Hepatocyte (in vitro differentiated cells): ENCODE measurements at places on chromosomes 2 and 18. TPM values are rescaled to one million over a fixed set of nuclear protein-coding genes. Genes with fewer than 3 reads are reported as not detected.

DNA sequence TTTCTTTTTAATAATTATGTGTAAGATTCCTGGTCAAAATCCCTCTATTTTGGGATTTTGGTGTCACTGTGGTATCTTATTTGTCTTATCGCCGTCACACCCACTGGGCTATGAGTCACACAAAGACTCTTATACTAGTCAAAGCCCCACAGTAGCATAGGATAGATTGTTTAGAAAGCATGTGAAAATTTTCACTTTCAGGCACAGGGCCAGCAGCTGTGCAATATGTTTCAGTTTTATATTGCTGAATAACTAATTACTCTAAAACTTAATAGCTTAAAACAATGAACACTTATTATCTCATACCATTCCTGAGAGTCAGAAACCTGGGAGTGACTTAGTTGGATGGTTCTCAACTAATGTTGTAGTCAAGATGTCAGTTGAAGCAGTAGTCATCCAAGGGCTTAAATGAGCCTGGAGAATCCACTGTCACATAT is 24.0 kb downstream of the CFAP210 start:
- DNase-seq, result no peak
- H3K36me3 ChIP-seq, result no peaks in the 10 kb centered on the region
- no peak overlapping the region for H3K27ac ChIP-seq
- no peaks in the 10 kb centered on the region for H3K4me1 ChIP-seq
- H3K27me3 ChIP-seq, result no peaks in the 10 kb centered on the region

- no peak for DNase-seq
- no peaks in the 10 kb centered on the region for H3K27me3 ChIP-seq
- H3K4me3 ChIP-seq, result no peak overlapping the region
Measured at GRCh38 chr2:206305523-206306245, 31.2 kb downstream of the ZDBF2 start.

DNA sequence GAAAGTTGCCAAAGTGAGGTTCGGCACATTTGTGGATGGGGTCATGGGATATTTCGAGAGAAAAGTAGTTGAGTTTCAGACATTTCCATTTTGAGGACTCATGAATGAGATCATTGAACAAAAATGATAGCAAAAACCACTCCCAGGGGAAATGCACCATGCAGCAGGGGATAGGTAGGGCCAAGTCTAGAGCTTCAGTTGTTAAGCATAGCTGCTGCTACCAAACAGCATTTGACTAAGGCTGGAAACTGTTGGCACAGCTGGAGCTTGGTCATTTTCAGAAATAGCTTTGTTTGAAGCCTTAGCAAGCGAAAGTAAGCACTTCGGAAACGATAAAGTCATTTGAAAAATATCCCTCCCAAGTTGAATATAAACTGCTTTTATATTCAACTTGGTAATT is 431.8 kb downstream of the SOCS6 start:
- H3K27me3 ChIP-seq, result no peaks in the 10 kb centered on the region
- no peaks in the 10 kb centered on the region for H3K4me1 ChIP-seq
- no peak overlapping the region for H3K4me3 ChIP-seq
- no peaks in the 10 kb centered on the region for H3K36me3 ChIP-seq
- DNase-seq, result no peak
- no peak overlapping the region for H3K27ac ChIP-seq

- H3K27ac ChIP-seq, result no peak overlapping the region
- H3K36me3 ChIP-seq, result no peaks in the 10 kb centered on the region
Measured at GRCh38 chr2:150027164-150027563, 439.6 kb upstream of the MMADHC start.

DNA sequence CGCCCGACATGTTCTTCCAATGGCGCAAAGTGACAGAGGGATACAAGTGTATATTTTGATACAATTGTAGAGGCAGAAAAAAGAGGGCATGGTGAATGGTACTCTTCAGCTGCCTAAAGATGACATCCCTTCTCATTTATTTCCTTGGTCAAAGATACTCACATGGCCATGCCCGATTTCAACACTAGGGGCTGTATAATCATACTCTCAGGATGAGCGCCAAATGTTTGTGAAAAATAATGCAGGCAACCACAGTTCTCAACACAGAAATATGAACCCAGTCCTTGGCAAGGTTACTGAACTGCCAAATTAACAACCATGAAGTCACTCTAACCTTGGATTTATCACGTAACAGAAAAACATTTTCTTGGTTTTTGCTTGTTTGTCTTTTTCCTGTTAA is 204.4 kb downstream of the CCDC102B start:
- H3K4me3 ChIP-seq, result no peak overlapping the region
- no peak for DNase-seq
- H3K27me3 ChIP-seq, result no peaks in the 10 kb centered on the region
- no peaks in the 10 kb centered on the region for H3K36me3 ChIP-seq
- H3K27ac ChIP-seq, result no peak overlapping the region
- no peaks in the 10 kb centered on the region for H3K4me1 ChIP-seq

DNA sequence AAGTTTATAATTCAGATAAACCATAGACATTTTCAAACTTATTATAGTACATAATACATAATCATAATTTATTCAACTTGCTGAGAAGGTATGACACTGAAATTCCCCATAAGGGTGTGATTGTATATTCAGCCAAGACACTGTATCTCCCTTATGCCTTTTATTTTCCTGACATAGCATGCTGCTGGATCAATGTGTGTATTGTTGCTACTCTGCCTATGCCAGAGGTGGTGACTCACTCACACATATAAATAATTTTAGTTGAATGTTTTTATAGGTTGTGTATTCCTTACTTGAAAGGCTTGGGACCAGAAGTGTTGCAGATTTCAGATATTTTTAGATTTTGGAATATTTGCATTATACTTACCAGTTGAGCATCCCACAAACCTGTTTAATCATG is 86.8 kb downstream of the VRK2 start:
- H3K27me3 ChIP-seq, result no peaks in the 10 kb centered on the region
- H3K4me3 ChIP-seq, result no peak overlapping the region
- no peak for DNase-seq
- no peaks in the 10 kb centered on the region for H3K4me1 ChIP-seq
- no peak overlapping the region for H3K27ac ChIP-seq

ABCB11 gene
- total RNA-seq, result 7.3 and 9.2 TPM in 2 replicates

SLC38A11 gene
- total RNA-seq, result 5.1 and 8.4 TPM in 2 replicates

DNA sequence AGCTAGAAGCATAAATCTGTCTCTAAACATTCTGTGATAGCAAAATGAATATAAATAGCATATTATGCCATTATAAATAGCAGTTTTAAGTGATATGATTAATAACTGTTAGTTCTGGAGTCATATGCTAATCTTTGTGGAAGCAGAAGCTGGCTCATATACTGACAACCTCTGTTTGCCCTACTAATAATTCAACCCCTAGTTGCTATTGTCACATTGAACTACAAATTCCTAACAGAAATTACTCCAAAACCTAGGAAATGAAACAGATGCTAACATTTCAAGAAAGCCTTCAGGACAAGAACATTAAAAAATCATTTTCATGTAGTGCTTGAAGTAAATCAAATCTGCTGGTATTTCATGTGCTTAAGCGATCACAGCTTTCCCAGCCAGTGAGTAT is 28.2 kb downstream of the CALCRL start:
- H3K4me1 ChIP-seq, result no peaks in the 10 kb centered on the region
- no peak overlapping the region for H3K27ac ChIP-seq
- no peak overlapping the region for H3K4me3 ChIP-seq

GRCh38 chr2:179132076-179132475 is 82.1 kb upstream of the CCDC141 start:
- no peaks in the 10 kb centered on the region for H3K36me3 ChIP-seq
- DNase-seq, result no peak
- H3K4me1 ChIP-seq, result no peaks in the 10 kb centered on the region
- no peak overlapping the region for H3K4me3 ChIP-seq
- no peak overlapping the region for H3K27ac ChIP-seq

DNA sequence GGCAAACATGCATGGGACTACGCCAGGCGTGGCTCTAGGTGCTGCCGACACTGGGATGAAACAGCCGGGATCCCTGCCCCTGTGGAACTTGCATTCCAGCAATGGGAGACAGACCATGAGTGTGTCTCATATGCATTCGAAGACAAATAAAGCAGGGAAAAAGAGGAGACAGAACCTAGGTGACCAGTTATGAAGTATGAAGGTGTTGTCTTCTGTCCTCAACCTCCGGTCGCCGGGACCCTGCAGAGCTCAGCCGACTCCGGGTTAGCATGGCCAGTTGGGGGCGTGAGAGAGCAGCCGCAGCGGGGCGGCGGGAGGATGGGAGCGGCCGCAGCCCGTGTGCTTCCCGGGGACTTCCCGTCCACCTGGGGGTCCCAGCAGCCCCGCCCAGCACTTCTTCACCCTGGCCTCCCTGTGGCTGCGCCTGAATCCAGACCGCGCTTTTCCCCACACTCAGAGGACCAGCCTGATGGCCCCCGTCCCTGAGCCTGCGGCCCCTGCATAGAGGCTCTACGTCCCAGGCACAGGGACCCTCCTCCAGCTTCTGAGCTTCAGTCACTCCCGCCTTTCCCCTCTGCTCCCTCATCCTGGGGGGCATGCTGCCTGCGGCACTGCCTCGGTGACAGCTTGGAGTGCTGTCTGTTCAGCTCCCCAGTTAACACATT is 11.4 kb downstream of the ID2 start:
- no peaks in the 10 kb centered on the region for H3K36me3 ChIP-seq
- no peaks in the 10 kb centered on the region for H3K27me3 ChIP-seq
- no peak overlapping the region for H3K27ac ChIP-seq
- no peaks in the 10 kb centered on the region for H3K4me1 ChIP-seq
- peak; percentile 51 for DNase-seq
- no peak overlapping the region for H3K4me3 ChIP-seq

GATA6 gene
- 122 and 125 TPM in 2 replicates for total RNA-seq

IMMT gene
- total RNA-seq, result 60.1 and 63.2 TPM in 2 replicates

SERPINB13 gene
- total RNA-seq, result not detected in 2 replicates

DNA sequence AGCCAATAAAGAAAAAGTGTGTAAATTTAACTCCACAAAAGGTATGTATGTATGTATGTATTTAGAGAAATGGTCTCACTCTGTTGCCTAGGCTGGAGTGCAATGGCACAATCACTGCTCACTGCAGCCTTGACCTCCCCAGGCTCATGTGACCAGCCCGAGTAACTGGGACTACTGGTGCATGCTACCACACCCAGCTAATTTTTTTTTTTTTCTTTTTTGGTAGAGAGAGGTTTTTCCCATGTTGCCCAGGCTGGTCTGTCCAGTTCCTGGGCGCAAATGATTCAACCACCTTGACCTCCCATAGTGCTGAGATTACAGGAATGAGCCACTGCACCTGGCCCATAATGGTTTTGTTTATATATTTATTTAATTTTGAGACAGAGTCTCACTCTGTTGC is 67.1 kb downstream of the CERKL start:
- no peak overlapping the region for H3K27ac ChIP-seq
- no peaks in the 10 kb centered on the region for H3K4me1 ChIP-seq
- H3K36me3 ChIP-seq, result no peaks in the 10 kb centered on the region
- H3K27me3 ChIP-seq, result no peaks in the 10 kb centered on the region
- no peak overlapping the region for H3K4me3 ChIP-seq

- no peaks in the 10 kb centered on the region for H3K4me1 ChIP-seq
- no peaks in the 10 kb centered on the region for H3K27me3 ChIP-seq
- no peaks in the 10 kb centered on the region for H3K36me3 ChIP-seq
- H3K27ac ChIP-seq, result no peak overlapping the region
- H3K4me3 ChIP-seq, result no peak overlapping the region
- no peak for DNase-seq
Measured at GRCh38 chr2:134319596-134320254, 65.9 kb downstream of the MGAT5 start.

- H3K4me3 ChIP-seq, result no peak overlapping the region
- DNase-seq, result no peak
- no peak overlapping the region for H3K27ac ChIP-seq
- no peaks in the 10 kb centered on the region for H3K4me1 ChIP-seq
Measured at GRCh38 chr2:154433010-154433409, 265.5 kb upstream of the KCNJ3 start.

GRCh38 chr2:130769343-130769907 is 14.1 kb downstream of the AMER3 start:
- no peak for DNase-seq
- H3K27me3 ChIP-seq, result no peaks in the 10 kb centered on the region
- H3K4me3 ChIP-seq, result no peak overlapping the region
- no peaks in the 10 kb centered on the region for H3K36me3 ChIP-seq
- H3K4me1 ChIP-seq, result no peaks in the 10 kb centered on the region

- DNase-seq, result no peak
- H3K27me3 ChIP-seq, result no peaks in the 10 kb centered on the region
- H3K27ac ChIP-seq, result no peak overlapping the region
- H3K36me3 ChIP-seq, result no peaks in the 10 kb centered on the region
Measured at GRCh38 chr2:129103936-129104878, 785.5 kb upstream of the HS6ST1 start.
